Glutamatergic neuron (in vitro differentiated cells): ENCODE measurements at places on chromosomes 1 and 21. TPM values are rescaled to one million over a fixed set of nuclear protein-coding genes. Genes with fewer than 3 reads are reported as not detected.

GRCh38 chr1:246214708-246215509 lies 292.2 kb downstream of the SMYD3 start:
- DNase-seq: no peak

DNA sequence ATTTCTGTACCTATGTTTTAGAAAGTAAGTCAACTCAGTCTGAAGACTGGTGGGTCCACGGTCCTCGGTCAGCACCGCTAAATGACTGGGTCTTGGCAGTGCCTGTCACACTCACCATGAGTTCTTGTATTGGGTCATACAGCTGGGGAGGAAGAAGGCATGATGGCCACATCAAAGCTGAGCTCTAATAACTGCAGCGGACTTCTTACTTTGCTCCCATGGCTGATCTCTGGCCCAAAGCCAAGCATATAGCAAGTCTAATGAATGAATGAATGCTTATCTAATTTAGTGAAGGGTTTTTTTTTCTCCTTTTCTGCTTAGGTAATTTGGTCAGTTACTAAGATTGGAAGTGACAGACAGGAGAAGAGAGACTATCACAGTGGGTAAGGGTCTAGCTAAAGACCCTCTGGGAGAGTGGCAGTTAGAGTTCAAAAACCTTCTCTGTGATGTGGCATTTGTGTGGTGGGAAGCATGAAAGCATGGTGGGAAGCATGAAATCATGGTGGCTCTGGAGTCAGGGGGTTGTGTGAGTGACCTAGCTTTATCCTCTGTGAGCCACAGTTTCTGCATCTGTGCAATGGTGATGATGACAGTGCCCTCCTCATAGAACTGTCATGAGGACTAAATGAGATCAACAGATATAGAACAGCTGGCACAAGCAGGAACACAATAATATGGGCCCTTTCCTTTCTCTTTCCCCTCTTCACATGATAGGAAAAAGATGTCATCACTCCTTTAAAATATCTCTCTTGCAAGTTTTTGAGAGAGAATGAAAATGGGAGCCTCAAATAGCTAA lies 78.9 kb upstream of the JAK1 start:
- no peak for DNase-seq

DNA sequence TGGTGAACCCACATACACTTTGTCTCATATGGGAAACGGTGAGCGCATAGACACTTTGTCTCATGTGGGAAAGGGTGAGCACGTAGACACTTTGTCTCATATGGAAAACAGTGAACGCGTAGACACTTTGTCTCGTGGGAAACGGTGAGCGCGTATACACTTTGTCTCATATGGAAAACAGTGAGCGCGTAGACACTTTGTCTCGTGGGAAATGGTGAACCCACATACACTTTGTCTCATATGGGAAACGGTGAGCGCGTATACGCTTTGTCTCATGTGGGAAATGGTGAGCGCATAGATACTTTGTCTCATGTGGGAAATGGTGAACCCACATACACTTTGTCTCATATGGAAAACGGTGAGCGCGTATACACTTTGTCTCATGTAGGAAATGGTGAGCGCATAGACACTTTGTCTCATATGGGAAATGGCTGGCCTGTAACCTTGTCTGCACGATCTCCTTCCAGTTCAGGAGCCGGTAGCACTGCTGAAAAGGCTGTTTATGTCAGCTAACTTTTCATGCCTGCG lies 50.7 kb upstream of the TRAPPC10 start:
- no peak for DNase-seq

GRCh38 chr1:106727171-106727570 lies 329.3 kb upstream of the PRMT6 start:
- no peak for DNase-seq

Gene SGIP1
- 75.2 TPM for total RNA-seq

Gene CTXND2
- total RNA-seq: not detected

Gene CHRM3
- total RNA-seq: 1.3 TPM

Gene COL24A1
- total RNA-seq: 0.15 TPM

Gene HTR6
- not detected for total RNA-seq
